T-helper 9 cell (primary cell): ENCODE measurements at places on chromosomes 7 and 10.

GRCh38 chr7:155907450-155908200 lies 95.4 kb upstream of the SHH start:
- no peak for DNase-seq

DNA sequence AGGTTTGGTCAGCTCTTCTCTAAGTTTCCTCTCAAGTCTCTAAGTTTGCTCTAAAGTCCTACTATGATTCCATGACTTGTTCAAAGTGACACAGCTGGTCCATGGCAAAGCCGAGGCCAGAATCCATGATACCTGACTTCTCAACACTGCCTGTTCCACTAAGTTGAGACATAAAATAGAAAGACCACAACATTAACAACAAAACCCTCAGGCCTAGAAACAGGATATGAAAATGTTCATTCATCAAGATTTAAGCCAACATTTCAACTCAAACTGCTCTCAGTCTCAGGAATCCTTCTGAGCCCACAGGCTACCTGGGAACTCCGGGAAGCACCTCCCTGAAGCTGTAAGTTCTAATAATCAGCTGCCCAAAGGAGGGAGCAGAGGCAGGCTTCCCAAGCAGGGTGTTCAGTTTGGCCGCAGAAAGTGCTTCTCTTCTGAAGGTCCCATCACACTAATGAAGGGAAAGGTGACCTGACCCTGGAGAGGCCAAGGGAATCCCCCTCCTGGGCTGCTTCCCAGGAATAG lies 62.9 kb downstream of the STK17A start:
- no peak for DNase-seq

GRCh38 chr7:101066833-101067177 lies 18.5 kb upstream of the TRIM56 start:
- DNase-seq = no peak

GRCh38 chr10:15300697-15301096 lies 70.4 kb downstream of the FAM171A1 start:
- DNase-seq = no peak

- DNase-seq = no peak
Measured at GRCh38 chr10:103458720-103459119, at the start of gene CALHM1. Gene CALHM1 (minus strand): TSS chr10:103458900. CDS start chr10:103458751, 149 bp downstream.

DNA sequence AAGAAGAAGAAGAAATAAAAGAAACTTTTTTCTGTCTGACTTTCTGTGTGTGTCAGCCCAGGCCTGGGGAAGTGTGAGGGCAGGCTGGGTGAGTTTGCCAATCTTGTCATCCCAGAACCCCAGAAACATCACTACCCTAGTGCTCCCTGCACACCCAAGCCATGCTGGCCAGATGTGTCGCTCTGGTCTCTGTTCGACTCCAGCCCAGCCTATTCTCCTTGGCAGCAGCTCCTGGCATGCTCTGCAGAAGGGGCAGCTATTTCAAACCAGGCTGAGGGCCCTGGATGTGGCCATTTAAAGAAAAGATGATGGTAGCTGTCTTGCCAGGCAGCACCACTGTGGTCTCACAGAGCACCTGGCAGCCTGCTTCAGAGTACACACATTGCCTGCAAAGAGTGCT lies 334.1 kb downstream of the RPS24 start:
- no peak for DNase-seq

DNA sequence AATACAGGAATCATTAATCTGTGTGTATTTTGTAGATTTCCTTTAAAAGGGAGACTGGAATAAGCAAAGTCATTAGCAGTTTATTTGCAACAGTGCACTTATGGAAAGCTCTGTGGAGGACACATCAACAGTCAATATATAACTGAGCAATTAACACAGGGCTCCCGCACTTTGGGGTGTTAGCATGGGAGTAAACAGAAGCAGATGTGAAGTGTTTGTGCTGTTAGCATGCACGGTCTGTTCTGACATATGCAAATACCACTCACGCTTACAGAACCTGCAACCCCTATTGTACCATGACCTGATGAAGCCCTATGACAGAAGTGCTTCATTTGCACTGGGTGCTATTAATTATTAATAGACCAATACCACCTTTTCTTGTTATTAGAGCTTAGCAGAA lies 118.9 kb downstream of the PPP1R3A start:
- DNase-seq = no peak

DNA sequence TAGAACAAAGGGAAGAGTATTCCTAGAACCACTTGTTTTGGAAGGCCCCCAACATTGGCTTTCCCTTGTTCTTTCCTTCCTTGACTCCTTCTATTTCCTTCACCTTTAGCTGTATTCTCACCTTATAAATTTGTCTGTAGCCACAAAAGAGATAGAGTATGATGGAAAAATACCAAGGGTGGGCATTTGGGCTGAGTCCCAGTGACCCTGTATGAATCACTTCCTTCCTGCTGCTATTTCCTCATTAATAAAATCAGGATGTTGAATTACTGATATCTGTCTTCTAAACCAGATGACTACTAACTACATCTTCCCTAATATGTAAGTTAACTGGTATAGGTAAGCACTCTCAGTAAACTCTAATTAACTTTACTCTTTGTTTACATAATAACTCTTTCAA lies 55.1 kb downstream of the IFIT5 start:
- DNase-seq = no peak

- no peak for DNase-seq
Measured at GRCh38 chr10:77156406-77156879, 481.2 kb downstream of the KCNMA1 start.
